ENCODE measurements at places on chromosomes 12 and 14.

GRCh38 chr12:68844318-68844745 is 36.4 kb downstream of the MDM2 start:
- no peak for DNase-seq

DNA sequence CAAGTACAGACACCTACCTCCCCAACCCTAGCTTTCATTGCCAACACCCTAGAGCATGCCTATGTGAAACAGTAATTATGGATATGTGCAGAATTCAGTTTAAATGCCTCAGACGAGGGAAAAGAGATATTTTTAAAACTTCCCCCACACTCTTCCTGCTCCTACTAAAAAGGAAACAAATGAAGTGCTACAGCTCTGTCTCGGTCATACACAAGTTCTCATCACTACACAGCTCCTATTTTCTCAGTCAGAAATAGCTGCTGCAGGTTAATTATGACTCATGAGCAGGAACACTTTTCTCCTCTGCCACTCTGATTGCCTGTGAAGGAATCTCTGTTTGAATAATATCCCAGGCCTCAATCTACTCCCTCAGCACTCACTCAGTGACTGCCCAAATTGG is 703.6 kb upstream of the FLRT2 start:
- DNase-seq: no peak

DNA sequence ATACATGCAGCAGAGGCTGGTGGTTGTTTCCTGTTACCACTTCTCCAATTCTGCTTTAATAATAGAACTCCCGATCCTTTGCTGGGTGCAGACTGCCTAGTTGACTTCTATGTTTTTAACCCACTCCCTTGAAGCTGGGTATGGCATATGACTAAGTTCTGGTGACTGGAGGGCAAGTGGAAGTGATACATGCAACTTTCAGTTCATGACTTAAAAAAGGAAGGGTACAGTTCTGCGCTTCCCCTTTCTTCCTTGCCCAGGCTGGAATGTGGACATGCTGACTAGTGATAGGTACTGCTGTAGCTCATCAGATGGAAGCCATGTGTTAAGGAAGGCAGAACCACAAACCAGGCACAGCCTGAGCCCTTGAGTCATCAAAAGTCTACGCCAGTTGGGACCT is 2.4 kb upstream of the A2M start:
- DNase-seq: no peak

GRCh38 chr12:117076410-117077372 is 22.5 kb downstream of the TESC start:
- no peak for DNase-seq

DNA sequence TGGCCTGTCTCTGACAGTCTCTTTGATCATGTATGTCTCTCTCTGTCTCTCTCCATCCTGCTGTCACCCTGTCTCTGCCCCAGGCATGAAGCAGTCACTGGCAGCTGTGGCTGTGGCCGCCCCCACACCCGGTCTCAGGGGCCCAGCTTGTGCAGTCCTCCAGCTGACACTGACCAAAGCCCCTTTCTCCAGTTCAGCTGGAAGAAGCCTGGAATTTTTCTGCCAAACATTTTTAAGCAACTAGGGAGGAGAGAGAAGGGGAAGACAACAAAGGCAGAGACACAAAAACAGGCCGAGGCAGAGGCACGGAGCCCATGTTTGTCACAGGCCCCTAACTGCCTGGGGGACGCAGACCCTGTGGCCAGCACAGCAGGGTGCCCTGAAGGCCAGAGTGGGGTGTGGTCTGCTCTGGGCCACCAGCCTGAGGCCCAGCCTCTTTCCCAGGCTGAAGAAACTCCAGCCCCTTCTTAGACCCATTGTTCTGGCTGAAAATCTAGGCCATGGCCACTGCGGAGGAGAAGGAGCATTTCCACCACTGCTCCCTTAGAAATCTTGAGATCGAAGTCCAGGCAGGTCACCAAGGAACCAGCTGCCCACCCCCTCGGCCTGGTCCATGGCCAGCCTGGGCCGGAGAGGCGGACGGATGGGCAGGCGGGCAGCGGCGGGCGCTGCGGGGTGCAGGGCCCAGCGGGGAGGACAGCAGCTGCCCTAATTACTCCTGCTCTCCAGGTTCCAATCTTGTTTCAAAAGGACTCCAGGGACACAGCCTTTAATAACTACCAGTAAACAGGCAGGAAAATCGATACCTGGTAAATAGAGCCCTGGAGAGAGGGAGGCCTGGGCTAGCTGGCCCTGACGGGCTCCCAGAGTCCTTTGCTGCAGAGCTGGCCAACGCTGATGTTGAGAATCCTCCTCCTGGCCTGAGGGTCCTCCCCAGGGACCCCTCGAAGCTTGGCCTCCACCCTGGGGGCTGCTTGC is 14.9 kb downstream of the DTX1 start:
- no peak for DNase-seq

DNA sequence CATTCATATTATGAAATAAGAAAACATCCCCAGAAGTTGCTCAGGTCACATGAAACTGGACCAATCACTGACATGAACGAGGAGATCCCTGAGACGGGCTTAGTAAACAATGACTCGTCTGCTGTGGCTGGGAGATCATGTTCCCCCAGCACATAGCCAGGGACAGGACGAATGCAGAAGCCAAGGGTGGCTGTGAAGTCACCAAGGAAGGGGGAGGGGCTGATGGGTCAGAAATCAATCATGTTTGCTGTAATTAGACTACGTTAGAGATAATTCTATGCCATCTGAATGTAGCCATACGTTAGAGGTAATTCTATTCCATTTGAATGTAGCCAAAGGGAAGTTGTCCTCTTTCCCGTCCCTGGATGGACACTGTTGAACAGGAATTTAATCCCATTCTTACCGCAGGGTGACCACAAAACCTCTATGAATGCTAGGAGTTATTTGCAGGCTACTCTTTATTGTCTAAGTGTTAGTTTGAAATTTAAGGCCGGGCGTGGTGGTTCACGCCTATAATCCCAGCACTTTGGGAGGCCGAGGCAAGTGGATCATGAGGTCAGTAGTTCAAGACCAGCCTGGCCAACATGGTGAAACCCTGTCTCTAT is 332.9 kb downstream of the TMEM132D start:
- no peak for DNase-seq

DNA sequence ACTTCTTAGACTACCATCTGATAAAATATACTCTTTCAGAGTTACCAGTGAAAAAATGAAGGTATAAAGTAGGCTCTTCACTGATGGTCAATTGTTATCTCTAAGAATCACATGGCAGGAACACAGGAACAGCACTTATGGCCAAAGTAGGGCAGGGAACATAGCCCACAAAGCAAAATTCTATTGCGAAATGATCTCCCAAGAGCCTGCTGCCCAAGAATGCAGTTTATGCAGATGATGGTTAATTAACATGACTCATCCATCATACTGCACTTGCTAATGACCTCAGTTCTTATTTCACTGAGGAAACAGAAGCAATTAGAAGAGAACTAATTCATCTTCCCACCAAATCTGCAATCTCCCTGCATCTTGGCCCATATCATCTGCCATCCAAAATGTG is 133.8 kb downstream of the SLC2A13 start:
- DNase-seq: no peak

DNA sequence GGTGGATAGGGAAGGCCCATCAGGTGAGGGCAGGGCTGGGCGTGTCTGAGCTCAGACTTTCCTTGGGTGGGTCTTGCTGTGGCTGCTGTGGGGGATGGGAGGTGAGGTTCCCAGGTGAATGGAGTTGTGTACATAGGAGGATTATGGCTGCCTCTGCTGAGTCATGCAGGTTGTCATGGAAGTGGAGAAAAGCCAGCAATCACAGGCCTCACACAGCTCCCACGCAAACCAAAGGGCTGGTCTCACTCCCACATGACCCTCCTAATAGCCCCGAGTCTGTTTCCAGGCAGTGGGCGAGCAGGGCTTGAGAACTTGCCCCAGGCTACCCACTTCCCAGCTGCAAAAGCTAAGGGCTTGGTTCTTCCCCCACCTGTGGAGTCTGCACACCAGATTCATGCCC is 149.5 kb downstream of the IPO8 start:
- no peak for DNase-seq

DNA sequence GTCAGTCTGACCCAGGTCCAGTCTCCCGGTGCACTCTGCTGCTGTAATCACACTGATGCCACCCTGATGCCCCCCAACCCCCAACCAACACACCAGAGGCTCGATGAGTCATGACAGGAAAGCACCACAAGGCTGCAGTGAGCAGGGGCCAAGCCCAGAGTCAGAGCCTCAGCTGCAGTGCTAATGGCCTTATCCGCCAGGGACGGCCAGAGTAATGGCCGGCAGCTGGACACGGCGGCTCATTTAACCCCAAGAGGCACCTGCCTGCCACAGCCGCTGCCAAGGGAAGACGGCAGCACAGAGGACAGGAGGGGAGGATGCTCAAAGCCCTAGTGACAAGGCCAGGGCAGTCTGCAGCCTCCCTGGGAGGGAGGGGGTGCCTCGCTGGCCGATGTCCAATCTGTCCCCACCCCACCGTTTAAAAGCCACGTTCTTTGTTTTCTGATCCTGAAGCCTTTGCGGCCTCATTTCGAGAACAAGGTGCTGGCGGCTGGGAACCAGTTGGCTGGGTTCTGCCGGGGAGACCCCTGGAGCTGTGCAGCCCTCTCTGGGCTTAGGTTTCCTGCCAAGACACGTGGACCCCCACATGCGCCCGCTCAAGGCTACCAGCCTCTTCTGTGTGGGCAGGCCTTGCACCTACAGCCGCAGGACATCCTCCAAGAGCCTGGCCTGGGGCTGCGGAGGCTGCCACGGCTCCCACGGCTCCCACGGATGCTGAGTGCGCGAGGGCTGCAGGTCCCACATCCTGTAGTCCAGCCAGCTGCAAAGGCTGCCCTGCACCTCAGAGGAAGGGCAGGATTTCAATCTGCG is 13.1 kb downstream of the CCDC85C start:
- DNase-seq: no peak

- no peak for DNase-seq
Measured at GRCh38 chr14:92663049-92663448, 85.4 kb downstream of the LGMN start.

DNA sequence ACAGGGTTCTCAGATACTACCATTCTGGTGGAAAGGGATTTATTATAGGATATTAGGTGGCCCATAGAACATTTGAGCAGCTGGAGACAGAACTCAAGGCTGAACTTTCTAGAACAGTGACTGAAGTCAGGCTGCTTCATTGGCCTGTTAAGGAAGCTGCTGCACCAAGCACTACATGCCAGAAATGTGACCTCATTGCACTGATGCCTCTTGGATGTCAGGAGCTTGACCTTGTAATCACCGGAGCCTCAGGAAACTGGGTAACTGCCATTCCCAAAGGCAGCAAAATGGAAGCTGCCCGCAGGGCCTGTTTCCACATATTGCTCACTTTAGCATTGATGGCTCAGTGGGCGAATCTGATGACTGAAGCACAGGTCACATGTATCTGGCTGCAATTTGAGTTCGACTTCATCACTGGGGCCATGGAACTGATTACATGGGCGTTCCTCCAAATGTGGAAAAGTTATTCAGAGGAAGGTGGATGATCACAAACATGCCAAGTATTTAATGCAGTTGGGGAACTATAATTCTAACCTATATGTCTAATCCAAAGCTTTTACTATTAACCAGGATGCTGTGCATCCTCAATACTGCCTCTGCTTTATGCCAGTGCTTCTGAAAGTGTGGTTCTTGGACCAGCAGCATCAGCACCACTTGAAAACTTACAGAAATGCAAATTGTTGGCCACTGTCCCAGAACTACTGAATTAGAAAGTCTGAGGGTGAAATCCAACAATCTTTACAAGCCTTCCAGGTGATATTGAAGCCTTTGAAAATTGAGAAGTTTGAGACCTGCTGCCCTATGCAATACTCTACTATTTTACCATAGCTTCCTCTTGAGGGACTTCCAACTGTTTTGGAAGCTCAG is 337.2 kb upstream of the NAV3 start:
- no peak for DNase-seq

GRCh38 chr14:99260116-99260515 is 11.9 kb downstream of the BCL11B start:
- DNase-seq: no peak

DNA sequence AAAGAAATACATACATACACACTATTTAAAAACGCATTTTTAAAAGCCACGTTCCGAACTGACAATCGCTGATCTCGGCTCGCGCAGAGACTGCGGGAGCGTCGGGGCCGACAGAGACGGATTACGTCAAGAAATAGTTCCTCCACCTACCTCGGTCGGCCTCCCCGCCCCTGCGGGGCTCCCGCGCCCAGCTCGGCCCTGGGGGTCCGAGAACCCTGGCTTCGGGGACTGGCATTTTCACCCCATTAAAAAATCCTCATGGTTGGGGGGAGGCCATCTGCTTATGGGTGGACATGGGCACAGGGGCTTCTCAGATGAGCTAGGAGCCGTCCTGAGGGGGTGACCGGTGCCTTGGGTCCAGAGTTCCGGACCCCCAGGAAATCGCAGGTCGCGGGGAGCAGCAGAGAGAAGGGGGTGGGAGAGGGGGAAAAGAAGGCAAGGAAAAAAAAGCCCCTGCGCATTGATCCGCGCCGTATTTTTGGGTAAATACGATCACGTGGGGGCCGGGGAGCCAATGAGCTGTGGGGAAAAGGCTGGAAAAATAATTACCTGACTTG is 324 bp upstream of the HOXC9 start:
- peak; percentile 10 for DNase-seq

DNA sequence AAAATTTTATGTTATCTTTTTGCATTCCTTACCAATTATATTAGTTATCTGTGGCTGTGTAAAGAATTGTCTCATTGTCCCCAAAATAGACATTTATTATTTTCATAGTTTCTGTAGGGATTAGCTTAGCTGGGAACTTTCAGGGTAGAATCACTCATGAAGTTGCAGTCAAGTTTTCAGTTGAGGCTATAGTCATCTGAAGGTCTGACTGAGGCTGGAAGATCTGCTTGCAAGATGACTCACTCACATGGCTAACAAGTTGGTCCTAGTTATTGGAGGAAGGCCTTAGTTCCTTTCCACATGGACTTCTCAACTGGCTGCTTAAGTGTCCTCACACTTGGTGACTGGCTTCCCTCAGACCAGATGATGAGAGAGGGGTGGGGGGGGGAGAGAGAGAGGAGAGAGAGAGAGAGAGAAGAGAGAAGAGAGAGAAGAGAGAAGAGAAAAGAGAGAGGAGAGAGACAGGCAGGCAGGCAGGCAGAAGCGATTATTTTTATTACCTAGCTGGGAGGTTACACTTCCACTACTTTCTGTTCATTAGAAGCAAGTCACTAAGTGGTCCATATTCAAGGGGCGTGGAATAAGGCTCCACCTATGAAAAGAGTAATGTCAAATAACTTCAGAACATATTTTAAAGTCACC is 6.4 kb downstream of the AP5M1 start:
- no peak for DNase-seq

DNA sequence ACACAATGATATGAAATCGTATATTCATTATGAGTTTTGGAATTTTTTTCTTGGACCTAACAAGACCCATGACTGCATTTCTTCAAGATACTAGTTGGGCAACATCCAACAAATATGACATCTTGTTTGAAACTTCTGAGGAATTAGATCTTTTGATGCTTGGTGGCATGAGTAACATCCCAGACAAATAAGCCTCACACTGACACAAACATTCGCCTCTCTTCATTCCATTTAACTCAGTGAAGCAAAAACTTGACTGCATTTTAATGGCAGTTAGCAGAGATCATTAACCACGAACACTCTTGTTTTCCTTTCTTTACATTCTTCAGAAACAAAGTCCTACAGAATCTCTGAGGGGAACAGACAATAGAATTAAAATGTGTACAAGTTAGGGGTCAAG is 758.3 kb downstream of the C12orf50 start:
- no peak for DNase-seq

Measured in NCI-H1694 treated with DMSO at 0.1 percent for 48 hours (cell line).